ENCODE measurements at places on chromosomes 5 and 9.

GRCh38 chr5:53029608-53030007 lies 40.5 kb downstream of the ITGA2 start:
- DNase-seq, result no peak

DNA sequence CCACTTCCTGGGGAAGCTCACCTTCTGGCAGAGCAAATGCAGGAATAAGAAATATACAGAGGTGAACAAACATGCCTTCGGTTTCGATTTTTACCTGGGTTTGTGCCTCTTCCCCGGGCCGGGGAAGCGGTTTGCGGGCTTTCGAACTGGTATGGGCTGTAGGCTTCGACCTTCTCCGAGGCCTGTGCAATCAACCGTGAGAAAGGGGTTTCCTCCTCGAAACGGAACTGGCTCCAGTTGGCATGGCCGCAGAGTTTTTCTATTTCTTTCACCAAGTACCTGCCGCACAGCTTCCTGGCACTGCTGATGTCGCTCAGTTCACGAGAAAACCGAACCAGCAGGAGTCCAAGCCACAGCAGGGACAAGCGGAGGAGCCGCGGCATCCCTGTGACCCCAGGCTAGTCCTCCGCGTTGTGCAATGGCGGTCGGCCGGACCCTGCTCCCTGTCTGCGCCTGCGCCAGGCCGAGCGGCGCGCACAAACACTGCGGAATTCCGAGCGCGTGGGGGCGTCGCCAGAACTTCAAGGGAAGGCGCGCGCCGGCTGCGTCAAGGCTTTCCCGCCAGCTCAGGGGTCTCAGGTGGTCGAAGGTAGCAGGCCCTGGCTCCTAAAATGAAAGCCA lies at the start of gene INSL6:
Gene INSL6, minus strand, starts transcription at position 420 of the 621 bp plus-strand sequence. Its CDS starts 37 bp downstream, at position 383.
- DNase-seq, result no peak

GRCh38 chr5:160183075-160183474 lies 46.2 kb upstream of the FABP6 start:
- peak; percentile 40 for DNase-seq

DNA sequence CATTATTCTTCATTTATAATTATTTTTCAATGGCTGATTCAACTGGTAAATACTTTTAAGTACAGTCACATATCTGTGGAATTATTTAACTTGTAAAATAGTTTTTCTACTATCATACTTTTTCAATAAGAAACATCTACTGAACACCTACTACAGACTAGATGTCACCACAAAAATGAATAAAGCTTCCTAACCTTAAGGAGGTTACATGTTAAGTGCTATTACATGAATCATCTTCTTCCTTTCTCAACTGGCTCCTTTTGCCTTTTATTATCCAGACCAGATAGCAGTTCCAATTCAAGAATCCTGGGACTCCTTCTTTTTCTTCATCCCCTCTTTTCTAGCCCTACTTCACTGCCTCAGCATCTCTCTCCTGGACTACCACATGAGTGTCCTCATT lies 4.7 kb downstream of the PGGT1B start:
- no peak for DNase-seq

DNA sequence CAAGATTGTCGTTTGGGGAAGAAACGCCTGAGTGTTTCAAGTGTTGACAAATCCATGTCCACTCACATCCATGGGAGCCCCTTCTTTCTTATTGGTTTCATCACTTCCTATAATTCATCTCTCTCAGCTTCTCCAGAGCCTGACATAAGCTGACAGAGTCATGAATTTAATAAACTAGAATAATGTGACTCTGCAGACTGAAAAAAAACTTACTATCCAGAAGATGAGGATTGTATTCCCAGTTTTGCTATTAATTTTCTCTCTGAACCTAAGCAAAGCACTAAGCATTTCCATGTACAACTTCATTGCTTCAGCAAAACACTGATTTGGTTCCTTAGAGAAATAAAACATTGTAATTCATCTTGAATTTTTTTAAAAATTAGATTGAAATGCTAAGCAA lies 691.8 kb downstream of the MTRR start:
- no peak for DNase-seq

GRCh38 chr9:16925426-16925825 lies 55.0 kb upstream of the BNC2 start:
- DNase-seq, result no peak

DNA sequence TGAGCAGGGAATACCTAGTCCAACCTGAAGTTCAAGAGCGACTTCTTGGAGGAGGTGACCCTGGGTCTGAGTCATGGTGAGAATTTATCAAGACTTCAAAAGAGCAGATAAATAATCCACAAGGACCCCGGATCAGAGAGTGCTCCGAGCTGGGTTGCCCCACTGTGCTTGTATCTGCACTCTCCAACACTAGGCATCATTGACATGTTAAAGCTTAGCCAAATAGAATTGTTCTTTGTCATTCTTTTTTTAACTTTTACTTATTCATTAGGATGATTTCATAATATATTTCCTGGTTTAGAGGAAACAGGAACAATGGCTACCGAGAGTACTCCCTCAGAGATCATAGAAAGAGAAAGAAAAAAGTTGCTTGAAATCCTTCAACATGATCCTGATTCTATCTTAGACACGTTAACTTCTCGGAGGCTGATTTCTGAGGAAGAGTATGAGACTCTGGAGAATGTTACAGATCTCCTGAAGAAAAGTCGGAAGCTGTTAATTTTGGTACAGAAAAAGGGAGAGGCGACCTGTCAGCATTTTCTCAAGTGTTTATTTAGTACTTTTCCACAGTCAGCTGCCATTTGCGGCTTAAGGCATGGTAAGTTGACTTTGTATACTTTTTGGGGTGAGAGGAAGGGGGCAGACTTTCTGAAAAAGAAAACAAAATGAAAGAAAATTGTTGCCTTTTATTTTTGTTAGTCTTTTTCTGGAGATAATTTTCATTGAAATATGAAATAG lies at the start of gene CARD6:
Gene CARD6, plus strand, starts transcription at position 300 of the 738 bp plus-strand sequence. Its CDS starts 16 bp downstream, at position 316.
- DNase-seq, result no peak

DNA sequence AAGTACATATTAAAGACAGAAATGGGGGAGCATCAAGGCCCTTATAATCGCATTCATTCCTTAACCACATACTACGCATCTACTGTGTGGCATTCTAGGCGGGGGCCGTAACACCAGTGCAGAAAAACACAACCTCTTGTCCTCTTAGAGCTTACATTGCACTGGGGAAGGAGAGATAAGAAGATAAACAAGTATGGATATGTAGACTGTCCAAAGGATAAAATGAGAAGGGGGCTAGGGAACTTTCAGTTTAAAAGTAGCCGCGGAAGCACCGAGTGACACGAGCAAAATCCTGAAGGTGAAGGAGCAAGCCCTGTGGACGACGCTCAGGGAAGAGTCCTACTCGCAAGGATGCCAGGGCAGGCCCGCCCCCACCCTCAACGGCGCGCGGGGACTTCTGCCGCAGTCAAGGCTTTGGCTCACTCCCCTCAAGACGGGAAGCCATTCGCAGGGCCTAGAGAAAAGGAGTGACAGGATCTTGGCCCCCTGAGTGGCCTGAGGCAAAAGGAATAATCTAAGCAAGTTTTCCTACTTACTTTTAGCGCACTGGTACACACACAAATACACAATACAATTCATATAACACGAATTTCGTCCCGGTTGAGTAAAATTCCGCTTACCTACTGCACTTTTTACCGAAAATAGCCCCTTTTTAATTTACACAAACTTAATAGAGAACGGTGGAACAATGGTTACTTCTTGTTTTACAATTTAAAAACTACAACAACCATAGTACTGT lies 1.3 kb upstream of the NIPBL start:
- DNase-seq, result peak; percentile 42

DNA sequence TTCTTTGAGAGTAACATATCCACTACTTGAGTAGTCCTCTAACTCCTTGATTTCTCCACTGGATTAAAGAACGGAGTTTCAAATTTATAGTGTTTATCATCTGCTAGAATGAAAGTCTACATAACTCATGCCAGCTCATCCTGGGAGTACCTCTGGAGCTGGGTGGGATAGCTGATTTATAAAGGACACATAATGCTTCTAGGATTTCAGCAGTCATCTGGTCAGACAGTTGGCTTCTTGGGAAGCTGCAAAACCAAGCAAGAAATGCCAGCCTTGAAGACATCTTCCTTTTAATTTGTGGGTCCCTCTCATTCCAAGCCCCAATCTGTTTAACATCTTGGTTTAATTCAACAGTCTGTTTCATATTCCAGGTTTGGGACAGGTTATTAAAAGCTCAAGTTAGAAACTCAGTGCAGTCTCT lies 3.2 kb downstream of the GALNT10 start:
- no peak for DNase-seq

GRCh38 chr5:147446523-147446922 lies 63.3 kb downstream of the DPYSL3 start:
- no peak for DNase-seq

DNA sequence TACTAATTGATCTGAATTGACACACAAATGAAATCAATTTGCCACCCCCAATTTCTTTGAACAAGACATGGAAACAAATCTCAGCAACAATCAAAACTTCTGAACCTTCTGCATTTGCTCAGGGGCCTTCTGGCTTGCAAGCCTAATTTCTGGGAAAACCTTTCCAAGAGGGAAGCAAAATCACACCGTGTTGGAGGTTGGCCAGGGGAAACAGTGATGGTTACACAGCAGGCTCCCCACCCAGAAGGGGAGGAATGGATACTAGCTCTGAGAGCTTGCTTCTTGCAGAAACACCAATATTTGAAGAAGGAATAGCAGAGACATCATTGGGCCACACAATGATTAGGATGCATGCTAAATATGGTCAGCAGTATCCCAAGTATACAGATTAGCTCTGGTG lies 488.6 kb upstream of the TRPC7 start:
- DNase-seq, result no peak

GRCh38 chr5:38680094-38680825 lies 123.8 kb upstream of the LIFR start:
- no peak for DNase-seq

DNA sequence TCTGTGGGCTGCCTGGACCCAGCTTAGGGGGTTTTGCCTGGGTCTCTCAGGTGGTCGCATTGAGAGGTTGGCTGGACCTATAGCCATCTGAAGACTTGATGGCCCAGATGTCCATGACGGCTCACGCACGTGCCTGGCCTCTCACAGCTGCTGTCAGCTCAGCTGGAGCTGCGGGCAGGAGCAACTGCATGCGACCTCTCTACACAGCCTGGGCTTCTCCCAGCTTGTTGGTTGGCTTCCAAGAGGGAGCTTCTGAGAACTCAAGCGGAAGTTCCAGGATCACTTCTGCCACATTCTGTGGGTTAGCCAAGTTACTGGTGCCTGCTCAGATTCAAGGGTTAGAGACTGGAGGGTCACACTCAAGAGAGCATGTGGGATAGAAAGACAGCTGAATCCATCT lies 99.2 kb downstream of the DAPK1 start:
- no peak for DNase-seq

DNA sequence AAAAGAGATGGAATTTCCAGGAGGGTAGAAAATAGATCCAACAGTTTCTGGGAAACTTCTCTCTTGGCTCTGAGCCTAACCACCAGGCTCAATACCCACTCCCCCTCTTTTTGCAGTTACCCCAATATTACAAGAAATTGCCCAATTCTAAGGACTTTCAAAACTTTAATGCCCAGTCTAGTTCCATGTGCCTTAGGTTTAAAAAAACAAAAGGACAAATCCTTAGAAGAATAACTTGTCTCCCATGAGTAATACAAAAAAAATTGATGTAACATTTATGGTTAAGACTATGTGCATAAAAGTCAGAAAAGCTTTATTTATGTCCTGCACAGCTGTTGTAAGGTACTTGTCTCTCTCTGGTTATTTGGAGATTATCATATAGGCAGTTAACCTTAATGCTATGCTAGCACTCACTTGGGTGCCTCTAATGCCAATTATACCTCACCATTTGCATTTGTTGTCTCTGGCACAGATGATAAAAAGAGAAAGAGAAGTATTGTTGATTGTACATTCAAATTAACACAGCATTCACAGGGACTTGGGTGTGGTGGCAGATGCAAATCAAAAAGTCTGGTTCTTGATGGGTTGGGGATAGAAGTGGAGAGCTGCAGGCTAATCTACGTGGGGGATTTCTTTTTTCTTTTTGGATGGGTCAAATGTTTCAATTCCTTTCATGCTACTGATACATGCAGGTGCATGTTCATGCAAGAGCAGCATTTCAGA lies 159.4 kb downstream of the PIK3R1 start:
- DNase-seq, result no peak

DNA sequence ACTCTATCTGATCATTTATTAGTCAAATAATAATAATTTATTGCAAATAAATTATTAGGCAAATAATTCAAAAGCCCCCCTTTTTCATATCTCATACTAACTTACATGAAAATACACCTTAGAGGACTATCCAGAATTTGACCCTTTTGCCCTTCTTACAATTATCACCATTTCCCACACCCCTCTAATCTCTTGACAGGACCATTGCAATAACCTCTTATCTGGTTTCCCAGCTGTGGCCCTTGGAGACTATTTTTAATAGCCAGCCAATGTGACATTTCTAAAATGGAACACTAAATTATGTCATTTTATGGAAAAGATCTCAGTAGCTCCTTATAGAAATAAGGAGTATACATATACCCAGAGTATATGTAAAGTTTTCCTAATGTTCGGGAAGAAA lies 588.4 kb upstream of the COX7C start:
- DNase-seq, result no peak

DNA sequence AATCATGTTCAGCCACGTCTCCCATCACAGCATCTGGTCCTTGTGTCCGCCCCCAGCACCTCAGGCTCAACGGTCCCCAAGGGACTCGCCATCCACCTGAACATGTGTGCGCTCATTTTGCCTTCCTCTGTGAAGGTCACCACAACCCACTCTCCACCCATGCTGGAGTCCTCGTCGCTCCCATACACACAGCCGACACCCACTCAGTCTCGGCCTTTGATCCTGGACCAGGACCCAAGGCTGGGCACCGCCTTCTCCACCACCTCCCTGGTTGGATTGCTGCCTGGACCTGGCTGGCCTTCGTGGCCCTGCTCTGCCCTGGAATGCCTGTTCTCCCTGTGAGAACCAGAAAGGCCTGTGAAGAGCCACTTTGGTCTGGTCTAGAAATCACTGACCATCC lies 60.3 kb downstream of the UBE2QL1 start:
- DNase-seq, result no peak

- no peak for DNase-seq
These were observed 66.3 kb upstream of the ZBTB43 start for GRCh38 chr9:126738553-126738952.

- DNase-seq, result no peak
These were observed 40.1 kb downstream of the SLC1A1 start for GRCh38 chr9:4530375-4530774.

DNA sequence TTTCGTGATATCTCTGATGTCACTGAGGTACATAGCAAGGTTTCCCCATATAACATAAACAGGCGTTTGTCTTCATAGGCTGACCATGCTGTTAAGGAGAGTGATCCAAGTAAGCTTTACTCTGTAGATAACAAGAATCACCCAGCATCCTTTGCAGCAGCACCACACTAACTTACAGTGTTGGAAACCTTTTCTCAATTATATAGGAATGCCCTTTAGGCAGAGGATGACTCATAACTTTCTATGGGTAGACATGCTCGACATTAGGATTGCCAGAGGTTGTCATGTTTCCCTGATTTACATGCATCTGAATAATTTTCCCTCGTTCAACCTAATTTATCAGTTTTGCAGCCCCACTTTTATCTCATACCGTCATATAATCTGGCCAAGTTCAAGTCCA lies 870.0 kb upstream of the CDH9 start:
- no peak for DNase-seq
